ENCODE measurements at places on chromosomes 1 and 21.

- DNase-seq, result peak; percentile 99
These were observed at the start of gene PEF1 for GRCh38 chr1:31644560-31645273. Gene PEF1, minus strand, starts transcription at chr1:31644876. Its CDS starts 12 bp downstream, at chr1:31644864.

DNA sequence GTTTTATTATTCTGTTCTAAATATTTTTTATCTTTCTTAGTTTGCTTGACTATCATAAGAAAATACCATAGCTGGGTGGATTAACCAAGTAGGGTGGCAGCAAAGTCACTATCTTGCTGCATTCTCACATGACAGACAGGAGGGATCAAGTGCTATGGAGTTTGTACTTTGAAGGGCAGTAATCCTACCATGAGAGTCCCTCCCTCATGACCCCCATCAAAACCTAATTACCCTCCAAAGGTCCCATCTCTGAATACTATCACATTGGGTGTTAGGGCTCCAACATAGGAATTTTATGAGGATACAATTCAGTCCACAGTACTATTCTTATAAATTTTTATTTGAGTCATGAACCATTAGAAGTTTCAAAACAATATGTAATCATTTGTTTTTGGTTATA lies 388.5 kb upstream of the B3GALT2 start:
- DNase-seq, result no peak

DNA sequence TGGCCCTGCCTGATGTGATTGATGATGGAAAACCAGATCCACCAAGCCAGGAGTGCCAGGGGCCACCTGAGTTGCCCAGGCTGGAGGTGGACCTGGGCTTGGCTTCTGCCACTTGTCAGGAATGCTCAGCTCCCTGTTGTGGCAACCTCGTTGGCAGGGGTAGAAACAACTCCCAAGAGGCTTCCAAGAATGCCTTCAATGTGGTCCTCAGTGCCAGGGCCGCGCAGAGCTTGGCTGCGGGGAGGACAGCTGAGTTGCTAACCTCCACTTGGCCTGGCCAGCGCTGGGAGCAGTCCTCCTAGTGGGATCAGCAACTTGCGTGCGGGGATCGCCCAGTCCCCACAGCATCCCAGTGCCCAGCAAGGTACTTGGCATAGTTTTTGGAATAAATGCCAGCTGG lies 9.0 kb downstream of the MYOM3 start:
- DNase-seq, result no peak

GRCh38 chr1:78102916-78103315 lies 57.1 kb downstream of the GIPC2 start:
- no peak for DNase-seq
